ENCODE measurements at places on chromosomes 1 and 21. TPM values are rescaled to one million over a fixed set of nuclear protein-coding genes. Genes with fewer than 3 reads are reported as not detected.

GRCh38 chr1:43605766-43606165 lies 44.2 kb upstream of the KDM4A start:
- no peaks in the 10 kb centered on the region for H3K36me3 ChIP-seq
- H3K27ac ChIP-seq: no peak overlapping the region
- no peak overlapping the region for H3K4me3 ChIP-seq
- no peaks in the 10 kb centered on the region for H3K4me1 ChIP-seq
- no peak for DNase-seq
- no peaks in the 10 kb centered on the region for H3K27me3 ChIP-seq

DNA sequence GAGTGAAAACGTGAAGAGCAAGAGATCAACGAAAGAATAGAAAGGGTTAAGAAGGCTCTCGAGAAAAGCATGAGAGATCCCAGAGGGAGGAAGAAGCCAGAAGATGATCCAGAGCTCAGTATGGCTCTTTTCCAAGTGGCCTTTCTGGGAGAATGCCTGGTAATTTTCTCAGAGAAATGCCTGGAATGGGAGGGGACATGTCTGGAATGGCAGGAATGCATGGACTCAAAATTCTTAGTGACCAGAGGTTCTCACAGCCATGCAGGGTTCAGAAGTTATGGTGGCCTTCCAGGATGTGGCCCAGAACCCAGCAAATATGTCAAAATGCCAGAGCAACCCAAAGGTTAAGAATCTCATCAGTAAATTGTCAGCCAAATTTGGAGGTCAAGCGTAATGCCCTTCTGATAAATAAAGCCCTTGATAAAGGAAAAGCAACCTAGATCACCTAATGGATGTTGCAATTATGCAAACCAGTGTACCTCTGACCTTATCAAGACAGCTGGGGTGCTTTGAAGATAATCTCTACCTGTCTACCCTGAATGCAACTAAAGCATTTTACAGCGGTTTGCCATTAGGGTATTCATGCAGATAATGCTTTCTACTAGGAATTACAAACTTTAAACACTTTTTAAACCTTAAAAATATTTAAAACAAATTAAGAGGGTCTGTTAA lies 53.1 kb downstream of the NBPF6 start:
- H3K27me3 ChIP-seq: peaks cover 3% of the 10 kb centered on the region
- H3K36me3 ChIP-seq: no peaks in the 10 kb centered on the region
- H3K4me3 ChIP-seq: no peak overlapping the region
- peaks cover 24% of the 10 kb centered on the region for H3K4me1 ChIP-seq
- H3K27ac ChIP-seq: no peak overlapping the region
- no peak for DNase-seq

- H3K36me3 ChIP-seq: no peaks in the 10 kb centered on the region
- H3K27ac ChIP-seq: no peak overlapping the region
- H3K27me3 ChIP-seq: no peaks in the 10 kb centered on the region
- peaks cover 20% of the 10 kb centered on the region for H3K4me1 ChIP-seq
- no peak for DNase-seq
- H3K4me3 ChIP-seq: no peak overlapping the region
These were observed 7.0 kb upstream of the IL6R start for GRCh38 chr1:154398141-154398540.

DNA sequence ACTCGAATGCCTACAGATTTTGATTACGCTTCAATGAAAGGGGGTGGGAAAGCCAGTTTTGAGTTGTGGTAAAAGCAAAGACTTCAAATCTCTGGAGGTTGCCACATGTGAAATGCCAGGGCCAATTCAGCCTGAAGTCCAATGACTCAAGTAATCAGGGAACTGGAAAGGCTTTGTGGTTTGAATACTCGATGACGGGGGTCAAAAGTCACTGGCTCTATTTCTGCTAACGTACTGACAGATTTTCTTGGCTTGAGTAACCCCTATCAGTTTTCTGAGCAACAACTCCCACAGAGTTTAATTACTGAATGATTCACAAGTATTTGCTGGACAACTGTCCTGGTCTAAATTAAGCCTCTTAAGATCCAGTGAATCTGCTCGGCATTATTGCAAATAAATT lies 152.2 kb downstream of the SIPA1L2 start:
- H3K27ac ChIP-seq: no peak overlapping the region
- H3K27me3 ChIP-seq: no peaks in the 10 kb centered on the region
- no peak overlapping the region for H3K4me3 ChIP-seq
- no peaks in the 10 kb centered on the region for H3K4me1 ChIP-seq
- no peak for DNase-seq
- no peaks in the 10 kb centered on the region for H3K36me3 ChIP-seq

DNA sequence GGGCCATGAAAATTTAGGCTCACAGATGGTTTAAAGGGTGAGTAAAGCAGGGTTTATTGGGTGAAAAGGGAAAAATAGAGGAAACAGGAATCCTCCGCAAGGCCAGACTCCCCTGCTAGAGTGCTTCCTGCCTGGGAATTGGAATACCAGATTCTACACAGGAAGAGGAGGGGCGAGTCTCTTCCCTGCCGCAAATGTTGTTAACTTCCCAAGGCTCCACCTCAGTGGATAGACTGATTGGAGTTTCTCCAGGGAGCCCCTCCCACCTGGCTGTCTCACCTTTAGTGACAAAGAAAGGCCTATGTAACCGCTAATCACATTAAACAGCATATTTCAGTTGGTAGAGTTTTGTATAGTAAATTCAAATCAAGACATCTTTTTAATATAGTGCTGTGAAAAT lies 1450.1 kb downstream of the KCNT2 start:
- no peaks in the 10 kb centered on the region for H3K4me1 ChIP-seq
- no peak overlapping the region for H3K4me3 ChIP-seq
- H3K27ac ChIP-seq: no peak overlapping the region
- DNase-seq: no peak
- no peaks in the 10 kb centered on the region for H3K27me3 ChIP-seq

- H3K36me3 ChIP-seq: no peaks in the 10 kb centered on the region
- H3K27ac ChIP-seq: no peak overlapping the region
- no peak overlapping the region for H3K4me3 ChIP-seq
- no peaks in the 10 kb centered on the region for H3K27me3 ChIP-seq
- H3K4me1 ChIP-seq: no peaks in the 10 kb centered on the region
These were observed 1544.6 kb upstream of the B3GALT2 start for GRCh38 chr1:194731025-194731424.

- DNase-seq: no peak
- H3K36me3 ChIP-seq: peaks cover 40% of the 10 kb centered on the region
These were observed 494 bp downstream of the SF3B4 start for GRCh38 chr1:149927056-149927562.

- no peaks in the 10 kb centered on the region for H3K36me3 ChIP-seq
- H3K27ac ChIP-seq: no peak overlapping the region
- H3K4me1 ChIP-seq: no peaks in the 10 kb centered on the region
- no peak for DNase-seq
- no peaks in the 10 kb centered on the region for H3K27me3 ChIP-seq
These were observed 29.5 kb upstream of the ZNF496 start for GRCh38 chr1:247360991-247361731.

DNA sequence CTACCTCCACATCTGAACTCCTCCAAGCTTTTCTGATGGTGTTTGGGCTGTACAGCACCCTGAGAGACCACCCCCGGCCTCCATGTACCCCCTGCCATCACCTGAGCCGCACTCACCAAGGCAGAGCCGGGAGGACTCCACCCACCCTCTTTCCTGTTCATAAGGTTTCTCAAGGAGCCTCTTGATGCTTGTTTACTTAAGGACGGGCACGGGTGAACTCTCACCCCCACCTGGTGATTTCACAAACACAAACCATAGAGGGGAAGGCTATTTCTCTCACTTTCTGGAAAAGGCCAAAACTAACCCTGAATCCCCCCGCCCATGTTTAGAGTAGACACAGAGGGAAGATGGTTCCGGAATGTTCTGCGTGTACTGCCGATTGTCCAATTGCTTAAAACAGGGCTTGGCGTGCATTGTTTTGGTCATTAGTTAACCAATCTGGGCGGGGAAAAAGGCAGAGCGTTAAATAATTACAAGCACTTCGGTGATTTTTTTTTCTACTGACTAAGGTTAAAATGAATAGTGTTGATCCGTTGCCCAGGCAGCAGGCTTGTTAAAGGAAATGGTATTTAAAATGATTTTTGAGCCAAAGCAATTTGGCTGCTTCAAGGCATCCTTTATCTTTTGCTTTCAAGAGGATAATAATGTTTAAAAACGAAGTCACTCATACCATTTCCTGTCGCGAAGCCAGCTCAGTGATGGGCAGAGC lies 279.8 kb upstream of the VAMP3 start:
- H3K27me3 ChIP-seq: no peaks in the 10 kb centered on the region
- no peaks in the 10 kb centered on the region for H3K36me3 ChIP-seq
- H3K4me3 ChIP-seq: no peak overlapping the region
- no peak for DNase-seq

DNA sequence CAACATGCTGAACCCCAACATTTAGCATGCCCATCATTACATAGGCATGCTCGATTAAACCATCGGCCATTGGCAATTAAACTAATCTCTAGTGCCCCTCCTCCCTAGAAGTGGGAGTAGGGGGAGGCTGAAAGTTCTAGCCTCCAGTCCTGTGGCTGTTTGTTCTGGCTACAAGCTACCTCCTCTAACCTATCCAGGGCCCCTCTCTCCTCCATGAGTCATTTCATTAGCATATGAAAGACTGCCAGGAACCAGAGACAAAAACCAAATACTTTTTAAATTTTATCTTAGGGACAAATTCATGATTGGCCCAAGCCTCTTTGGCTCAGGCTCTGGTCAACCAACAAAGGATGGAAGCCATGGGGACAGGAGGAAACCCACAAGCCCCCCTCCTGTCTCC lies 231.1 kb downstream of the CACNA1E start:
- H3K36me3 ChIP-seq: no peaks in the 10 kb centered on the region
- H3K4me1 ChIP-seq: no peaks in the 10 kb centered on the region
- H3K27me3 ChIP-seq: no peaks in the 10 kb centered on the region
- H3K4me3 ChIP-seq: no peak overlapping the region
- H3K27ac ChIP-seq: no peak overlapping the region
- DNase-seq: no peak

- no peak overlapping the region for H3K4me3 ChIP-seq
- no peak for DNase-seq
- H3K27me3 ChIP-seq: peaks cover 3% of the 10 kb centered on the region
- no peaks in the 10 kb centered on the region for H3K4me1 ChIP-seq
- H3K27ac ChIP-seq: no peak overlapping the region
These were observed 145.2 kb upstream of the ETS2 start for GRCh38 chr21:38660333-38661196.

GRCh38 chr1:239764546-239764945 lies 327.1 kb upstream of the FMN2 start:
- no peak for DNase-seq
- no peak overlapping the region for H3K4me3 ChIP-seq
- no peaks in the 10 kb centered on the region for H3K36me3 ChIP-seq
- no peaks in the 10 kb centered on the region for H3K27me3 ChIP-seq
- H3K27ac ChIP-seq: no peak overlapping the region

GOLT1A gene
- not detected for total RNA-seq

HENMT1 gene
- 29.6 TPM for total RNA-seq

KDM1A gene
- total RNA-seq: 57.5 TPM

PADI3 gene
- total RNA-seq: not detected
